Natural killer cell treated with Interleukin-12 subunit alpha and Interleukin-12 subunit beta and Interleukin-15 and Interleukin-18, amount 100 ng/mL, for 72 hours (primary cell): ENCODE measurements at places on chromosomes 7 and 10. TPM values are rescaled to one million over a fixed set of nuclear protein-coding genes. Genes with fewer than 3 reads are reported as not detected.

DNA sequence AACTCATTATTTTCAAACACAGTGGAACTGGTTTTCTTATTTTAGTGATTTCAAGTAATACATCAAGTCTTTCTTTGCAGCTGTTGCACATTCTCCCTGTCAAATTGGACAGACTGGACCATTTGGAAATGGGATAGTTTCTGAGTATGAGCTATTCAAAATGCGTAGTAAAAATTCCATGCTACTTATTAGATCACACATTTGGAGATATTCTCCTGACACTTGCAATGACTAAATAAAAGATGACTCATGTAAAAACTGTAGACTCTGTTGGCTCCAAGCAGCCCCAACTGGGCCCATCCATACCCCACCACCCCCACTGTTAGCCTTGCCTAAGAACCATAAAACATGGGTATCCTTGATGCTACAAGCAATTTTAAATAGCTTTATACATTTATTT is 25.9 kb upstream of the BICC1 start:
- no peak for DNase-seq

Gene PNLIPRP1
- not detected for total RNA-seq

GRCh38 chr10:61821153-61821552 is 80.3 kb upstream of the ARID5B start:
- DNase-seq: no peak

DNA sequence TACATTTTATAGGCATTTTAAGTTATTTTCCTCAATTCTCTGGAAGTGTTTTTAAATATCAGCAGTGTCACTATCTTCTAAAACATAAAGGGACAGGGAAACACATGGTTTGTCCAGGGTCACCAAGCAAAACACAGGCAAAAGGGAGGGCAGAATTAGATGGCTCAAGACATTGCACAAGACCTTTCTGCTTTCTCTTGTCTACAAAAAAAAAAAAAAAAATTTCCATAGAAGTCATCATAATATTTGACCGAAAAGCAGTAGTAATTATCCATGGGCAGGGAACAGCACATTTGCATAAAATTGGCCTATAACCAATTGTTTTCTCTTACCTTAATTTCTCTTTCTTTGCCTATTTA is 703.1 kb upstream of the FZD8 start:
- no peak for DNase-seq

Gene SFTPA1
- total RNA-seq: not detected

Gene OR6V1
- not detected for total RNA-seq

DNA sequence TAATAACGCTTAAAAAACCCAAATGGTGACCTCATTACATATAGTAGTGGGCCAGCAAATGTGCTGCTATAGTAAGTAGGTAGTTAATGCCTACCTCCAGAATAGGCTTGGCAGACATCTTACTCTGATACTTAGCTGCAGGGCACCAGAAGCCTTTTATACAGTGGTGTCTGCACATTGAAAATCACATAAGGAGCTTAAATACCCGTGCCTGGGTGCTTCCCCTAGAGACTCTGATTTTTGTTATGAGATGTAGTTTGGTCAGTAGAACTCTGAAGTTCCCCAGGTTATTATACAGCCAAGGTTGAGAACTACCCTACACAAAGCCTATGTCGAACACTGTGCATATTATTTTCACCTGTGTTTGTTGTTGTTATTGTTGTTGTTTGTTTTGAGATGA is 47.2 kb downstream of the ANKIB1 start:
- no peak for DNase-seq

Gene GSDME
- 5.2 TPM for total RNA-seq

- no peak for DNase-seq
Measured at GRCh38 chr7:143013893-143014292, 13.0 kb downstream of the OR9A2 start.

Gene CLCN1
- total RNA-seq: 0.10 TPM

DNA sequence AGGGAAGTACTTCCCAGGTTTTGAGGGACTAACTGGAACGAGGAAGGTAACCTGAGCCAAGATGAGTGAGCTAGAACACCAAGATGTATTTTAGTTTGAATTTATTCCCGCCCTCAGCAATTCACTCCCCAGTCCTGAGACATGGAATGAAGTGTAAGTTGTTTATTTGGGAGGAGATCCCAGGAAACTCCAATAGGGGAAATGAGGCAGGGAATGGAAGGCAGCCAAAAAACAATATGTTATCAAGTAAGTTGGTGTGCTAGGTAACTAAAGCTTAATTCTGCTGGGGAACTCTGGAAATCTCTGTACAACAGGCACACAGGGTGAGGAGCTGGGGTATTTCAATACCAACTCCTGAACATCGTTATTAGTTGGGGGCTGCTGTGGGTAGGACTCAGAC is 189.7 kb upstream of the HDAC9 start:
- no peak for DNase-seq

- no peak for DNase-seq
Measured at GRCh38 chr7:116809636-116810266, 52.6 kb upstream of the CAPZA2 start.

Gene PMS2
- 14.6 TPM for total RNA-seq
